WERI-Rb-1 (cell line): ENCODE measurements at places on chromosomes 12 and 14.

DNA sequence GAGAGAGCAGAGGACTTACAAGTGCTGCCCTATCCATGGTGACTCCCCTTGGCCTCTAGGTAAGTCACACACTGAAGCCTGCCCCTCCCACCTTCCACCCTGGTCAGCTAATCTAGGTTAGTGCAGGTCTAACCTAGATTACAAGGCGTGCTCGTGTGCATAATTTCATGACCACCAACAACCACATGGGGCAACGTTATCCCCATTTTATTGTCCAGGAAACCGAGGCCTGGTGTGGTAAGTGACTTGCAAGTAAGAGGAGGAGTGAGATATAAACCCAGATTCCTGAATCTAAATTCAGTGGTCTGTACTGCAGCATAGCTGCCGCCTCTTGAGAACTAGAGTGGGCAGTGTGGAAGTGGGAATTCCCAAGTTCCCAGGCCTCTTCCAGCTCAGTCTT lies 171.1 kb downstream of the DAD1 start:
- DNase-seq, result no peak

- no peak for DNase-seq
Observed at GRCh38 chr12:119630962-119631550, 36.9 kb upstream of the PRKAB1 start.

- no peak for DNase-seq
Observed at GRCh38 chr12:56362130-56363059, at the start of gene APOF. APOF (minus strand) TSS chr12:56362857; CDS start chr12:56362745, 112 bp downstream.

DNA sequence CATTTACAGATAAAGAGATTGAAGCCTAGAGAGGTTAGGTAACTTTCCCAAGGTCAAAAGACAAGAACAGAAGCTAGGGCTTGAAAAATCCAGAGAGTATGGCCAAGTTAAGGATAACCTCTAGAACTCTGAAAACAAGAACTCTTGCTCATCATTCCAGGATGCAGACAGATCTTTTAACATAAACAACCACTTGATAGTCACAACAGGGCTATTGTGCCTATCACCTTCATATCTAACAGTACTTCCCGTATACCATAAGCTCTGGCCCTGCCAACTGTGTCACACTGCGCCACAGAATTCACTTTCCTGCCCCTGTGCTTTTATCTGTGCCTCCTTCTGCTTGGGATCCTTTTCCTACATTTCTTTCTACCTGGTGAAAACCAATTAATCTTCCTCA lies 18.2 kb downstream of the ERP29 start:
- DNase-seq, result no peak
